BE2C (cell line): ENCODE measurements at places on chromosomes 4 and X.

- no peak for DNase-seq
Measured at GRCh38 chrX:145817331-145818185, at the start of gene SLITRK2. TSS of gene SLITRK2 (plus strand) at chrX:145817829. CDS start at chrX:145822426, 4,597 bp downstream.

DNA sequence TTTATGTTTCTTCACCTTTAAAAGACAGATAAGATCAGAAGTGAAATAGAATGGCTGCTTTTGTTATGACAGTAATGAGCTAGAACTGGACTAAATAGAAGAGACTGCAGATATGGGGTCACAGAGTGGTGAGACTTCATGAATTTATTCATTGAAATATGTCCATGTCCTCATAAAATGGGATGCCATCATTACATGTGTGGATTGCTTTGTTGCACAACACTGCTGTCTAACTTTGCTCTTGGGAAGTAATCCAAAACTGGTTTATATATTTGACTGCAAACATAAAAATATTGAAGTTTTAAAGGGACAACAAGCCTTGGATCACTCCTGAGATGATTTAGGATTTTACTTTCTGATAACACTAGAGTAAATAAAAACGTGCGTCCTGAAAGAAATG, 209.2 kb upstream of the FAT4 start:
- DNase-seq, result no peak

DNA sequence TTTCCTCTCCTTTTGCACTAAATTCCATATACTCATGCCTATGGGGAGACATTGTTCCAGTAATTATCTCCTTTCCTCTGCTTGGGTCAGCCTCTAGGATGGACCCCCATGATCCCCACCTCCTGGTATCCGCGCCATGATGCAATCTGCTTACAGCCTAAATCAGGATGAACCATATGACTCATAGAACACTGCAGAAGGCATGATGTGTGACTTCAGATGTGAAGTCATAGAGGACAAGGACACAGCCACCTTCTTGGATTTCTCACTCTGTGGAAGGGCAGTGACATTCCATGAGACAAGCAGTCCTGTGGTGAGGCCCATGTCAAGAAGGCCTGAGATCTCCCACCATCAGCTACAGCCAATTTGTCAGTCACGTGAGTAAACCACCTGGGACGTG, 9.0 kb upstream of the TMEM144 start:
- no peak for DNase-seq

DNA sequence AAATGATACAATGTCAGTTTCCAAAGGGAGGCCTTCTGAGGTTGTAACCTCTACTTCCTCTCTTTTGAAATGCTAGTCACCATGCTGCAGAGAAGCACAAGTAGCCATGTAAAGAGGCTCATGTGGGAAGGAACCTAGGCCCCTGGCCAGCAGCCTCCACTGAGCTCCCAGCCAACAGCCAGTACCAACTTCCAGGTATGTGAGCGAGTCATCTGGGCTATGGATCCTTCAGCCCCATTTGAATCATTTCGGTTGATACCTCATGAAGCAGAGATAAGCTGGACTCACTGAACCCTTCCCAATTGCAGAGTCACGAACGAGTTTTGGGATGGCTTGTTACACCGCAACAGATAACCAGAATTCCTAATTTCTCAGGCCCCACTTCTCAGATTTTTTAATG, 187.0 kb upstream of the LDB2 start:
- no peak for DNase-seq

DNA sequence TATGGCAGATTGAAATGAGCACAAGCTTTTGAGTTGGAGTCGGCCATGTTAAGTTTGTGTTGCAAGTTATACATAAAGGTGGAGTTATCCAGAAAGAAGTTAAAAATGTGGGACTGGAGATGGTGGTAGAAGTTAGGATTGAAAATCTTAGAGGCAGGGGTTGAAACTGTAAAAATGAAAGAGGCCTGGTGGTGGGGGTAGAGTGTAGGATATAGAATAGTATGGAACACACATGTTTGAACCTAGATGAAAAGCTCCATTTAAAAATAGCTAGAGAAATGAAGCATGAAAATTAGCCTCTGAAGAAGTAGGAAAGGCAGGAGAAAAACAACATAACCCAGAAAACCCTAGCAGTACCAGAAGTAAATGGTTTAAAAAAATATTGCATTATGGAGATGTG, 131.8 kb upstream of the ENPEP start:
- DNase-seq, result no peak

- DNase-seq, result no peak
Measured at GRCh38 chrX:101408532-101408841, 465 bp downstream of the HNRNPH2 start.

GRCh38 chr4:119540249-119540648, 88.4 kb downstream of the PDE5A start:
- no peak for DNase-seq

DNA sequence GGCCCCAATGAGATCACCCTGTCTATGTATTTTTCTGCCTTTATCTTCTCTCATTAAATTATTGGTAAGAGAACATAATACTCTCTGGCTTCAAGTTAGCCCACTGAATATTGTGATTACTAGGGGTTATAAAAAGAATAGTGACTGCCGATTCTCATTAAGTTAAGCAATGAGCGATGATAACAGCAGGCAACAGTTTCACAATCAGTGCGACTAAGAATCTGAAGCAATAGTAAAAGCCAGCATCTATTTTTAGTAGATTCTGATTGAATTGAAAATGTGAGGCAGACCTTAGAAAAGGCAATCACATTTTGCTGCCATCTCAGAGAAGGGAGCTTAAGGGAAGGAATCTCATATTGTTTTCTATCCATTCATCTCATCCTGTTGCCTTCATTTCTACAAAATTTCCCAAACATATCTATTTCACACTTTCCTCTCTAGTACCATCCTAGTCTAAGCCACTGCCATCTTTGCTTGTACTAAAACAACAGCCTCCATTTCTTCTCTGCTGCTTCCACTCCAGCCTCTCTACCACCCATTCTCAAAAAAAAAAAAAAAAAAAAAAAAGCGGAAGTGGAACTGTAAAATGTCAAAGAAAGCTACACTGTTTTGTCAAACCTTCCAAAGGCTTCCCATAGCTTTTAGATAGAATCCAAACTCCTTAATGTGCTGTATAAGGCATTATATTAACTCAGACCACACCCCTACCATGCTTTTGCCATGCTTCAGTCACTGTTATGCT, 17.4 kb downstream of the GABRA4 start:
- DNase-seq, result no peak

DNA sequence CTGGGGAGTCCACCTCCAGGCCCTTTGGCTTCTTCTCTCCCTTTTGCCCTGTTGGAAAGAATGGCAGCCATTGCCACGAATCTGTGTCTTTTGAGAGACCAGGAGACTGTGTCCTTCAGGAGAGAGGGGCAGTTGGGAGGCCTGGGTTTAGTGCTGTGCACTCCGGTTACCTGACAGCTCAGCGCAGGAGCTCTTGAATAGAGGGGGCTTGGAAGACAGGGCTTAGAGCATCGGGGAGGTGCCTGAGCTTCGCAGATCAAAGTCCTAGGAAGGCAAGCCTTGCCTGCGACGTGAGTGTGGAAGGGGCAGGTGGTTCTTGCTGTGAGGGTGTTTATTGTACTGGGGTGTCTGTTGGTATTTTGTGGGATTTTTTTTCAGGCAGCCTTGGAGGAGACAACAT, 41.9 kb upstream of the TADA2B start:
- DNase-seq, result no peak

- DNase-seq, result no peak
Measured at GRCh38 chr4:87387237-87387636, 3.8 kb downstream of the HSD17B11 start.

DNA sequence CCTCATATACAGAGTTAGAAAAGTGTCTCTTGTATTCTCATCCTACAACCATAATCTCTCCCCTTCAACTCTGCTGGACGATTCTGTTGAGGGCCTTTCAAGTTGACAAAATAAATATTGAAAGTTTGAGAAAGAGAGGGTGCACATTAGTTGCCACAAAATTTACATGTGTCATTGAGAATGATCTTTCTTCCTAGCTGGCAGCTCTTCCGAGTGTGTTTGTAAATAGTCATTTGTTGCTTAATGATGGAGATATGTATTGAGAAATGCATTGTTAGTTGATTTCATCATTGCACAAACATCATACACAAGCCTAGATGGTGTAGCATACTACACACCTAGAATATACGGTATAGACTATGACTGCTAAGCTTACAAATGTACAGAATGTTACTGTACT, 632.8 kb upstream of the AMOT start:
- DNase-seq, result no peak

GRCh38 chr4:161629694-161630441, 533.9 kb downstream of the FSTL5 start:
- DNase-seq, result no peak

DNA sequence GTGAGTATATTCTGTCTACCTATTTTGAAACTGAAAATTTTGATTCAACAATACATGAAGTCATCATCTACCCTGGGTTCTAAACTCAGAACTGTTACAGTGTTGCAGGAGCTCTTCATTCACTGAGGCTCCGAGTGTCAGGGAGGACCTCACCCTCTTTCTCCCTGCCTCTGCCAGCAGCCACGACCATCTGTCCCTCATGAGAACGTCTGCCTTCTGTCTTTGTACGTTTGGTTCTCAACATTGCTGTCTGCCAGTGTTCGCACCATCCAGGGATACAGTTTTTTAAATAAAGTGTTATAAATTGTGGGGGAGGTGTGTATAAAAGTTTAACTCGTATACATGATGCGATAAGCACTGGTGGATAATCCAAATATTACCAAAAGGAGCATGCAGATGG, 55.5 kb downstream of the TRAPPC11 start:
- DNase-seq, result no peak

DNA sequence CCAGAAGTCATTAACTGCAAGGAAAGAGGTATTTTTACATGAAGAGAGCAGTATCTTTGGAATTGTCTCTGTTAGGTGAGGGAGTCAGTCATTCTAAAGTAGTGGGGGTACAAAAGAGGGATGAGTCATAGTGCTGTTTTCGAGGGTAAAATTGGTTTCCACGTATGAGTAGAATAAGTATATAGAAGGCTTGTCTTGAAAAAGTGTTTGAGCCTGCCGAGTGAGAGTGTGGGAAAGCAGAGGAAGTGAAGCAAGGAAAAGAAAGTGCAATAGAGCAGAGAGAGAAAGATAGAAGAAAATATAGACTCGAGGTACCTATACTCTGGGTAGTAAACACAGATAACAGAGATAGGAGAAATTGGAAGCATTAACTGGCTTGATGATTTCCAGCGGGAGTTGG, 696.4 kb downstream of the DMD start:
- DNase-seq, result no peak

- DNase-seq, result no peak
Measured at GRCh38 chr4:28443371-28443770, 1582.7 kb downstream of the STIM2 start.

GRCh38 chr4:4880492-4880891, 21.0 kb downstream of the MSX1 start:
- no peak for DNase-seq

DNA sequence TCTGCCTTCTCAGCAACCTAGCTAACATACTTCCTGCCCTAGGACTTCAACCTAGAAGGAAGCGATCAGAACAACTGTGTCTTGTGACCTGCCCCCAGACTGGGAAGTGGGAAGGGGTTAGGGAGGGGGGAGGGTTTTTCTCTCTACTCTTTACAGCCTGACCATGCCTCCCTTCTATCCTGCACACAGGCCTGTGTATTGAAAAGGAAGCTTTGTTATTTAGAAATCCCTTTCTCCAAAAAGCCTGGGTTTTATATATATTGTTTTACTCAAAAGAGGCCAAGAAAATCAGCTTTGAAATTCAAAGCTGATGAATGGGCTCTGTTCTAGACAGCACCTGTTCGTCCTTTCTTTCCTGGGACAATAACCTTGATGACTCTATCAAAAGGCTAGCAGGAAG, 35.2 kb upstream of the SMS start:
- DNase-seq, result no peak

GRCh38 chr4:142579443-142579842, 266.7 kb downstream of the INPP4B start:
- no peak for DNase-seq

DNA sequence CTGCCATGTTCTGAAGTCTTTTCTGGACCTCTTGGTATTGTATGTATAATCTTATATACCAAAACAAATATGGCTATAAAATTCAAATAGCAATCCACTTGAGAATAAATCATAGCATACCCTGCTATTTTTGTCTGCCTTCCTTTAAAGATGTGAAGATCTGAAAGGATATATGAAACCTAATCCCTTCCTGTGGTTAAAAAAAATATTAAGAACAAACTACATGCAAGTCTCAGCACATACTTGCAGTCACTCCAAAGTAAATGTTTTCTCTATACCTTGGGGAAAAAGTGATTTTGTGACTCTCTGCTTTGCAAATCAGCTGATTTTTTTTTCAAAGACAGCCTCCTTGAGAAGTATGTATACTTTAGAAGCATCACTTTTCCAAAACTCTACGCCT, 322.9 kb downstream of the ANKRD50 start:
- no peak for DNase-seq

DNA sequence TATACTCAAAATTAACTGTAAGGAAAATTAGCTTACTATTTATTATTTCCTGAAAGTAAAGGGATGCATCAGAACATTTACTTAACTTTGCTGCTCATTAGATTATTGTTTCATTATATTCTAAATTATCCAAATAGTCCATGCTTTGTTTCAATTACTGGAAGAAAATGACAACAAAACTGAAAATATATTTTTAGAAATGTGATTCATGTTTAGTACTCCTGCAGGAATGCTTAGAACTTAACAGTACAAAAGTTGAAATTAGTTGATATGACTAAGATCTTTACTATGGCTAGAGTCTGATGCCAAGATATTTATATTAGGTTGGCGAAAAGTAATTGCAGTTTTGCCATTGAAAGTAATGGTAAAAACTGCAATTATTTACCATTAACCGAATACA, 660.5 kb upstream of the PABPC4L start:
- no peak for DNase-seq
